Activated CD8-positive, alpha-beta memory T cell treated with anti-CD3 and anti-CD28 coated beads, Interleukin-2, amount 50 U/mL, for 4 hours (primary cell): ENCODE measurements at places on chromosomes 5 and 9.

DNA sequence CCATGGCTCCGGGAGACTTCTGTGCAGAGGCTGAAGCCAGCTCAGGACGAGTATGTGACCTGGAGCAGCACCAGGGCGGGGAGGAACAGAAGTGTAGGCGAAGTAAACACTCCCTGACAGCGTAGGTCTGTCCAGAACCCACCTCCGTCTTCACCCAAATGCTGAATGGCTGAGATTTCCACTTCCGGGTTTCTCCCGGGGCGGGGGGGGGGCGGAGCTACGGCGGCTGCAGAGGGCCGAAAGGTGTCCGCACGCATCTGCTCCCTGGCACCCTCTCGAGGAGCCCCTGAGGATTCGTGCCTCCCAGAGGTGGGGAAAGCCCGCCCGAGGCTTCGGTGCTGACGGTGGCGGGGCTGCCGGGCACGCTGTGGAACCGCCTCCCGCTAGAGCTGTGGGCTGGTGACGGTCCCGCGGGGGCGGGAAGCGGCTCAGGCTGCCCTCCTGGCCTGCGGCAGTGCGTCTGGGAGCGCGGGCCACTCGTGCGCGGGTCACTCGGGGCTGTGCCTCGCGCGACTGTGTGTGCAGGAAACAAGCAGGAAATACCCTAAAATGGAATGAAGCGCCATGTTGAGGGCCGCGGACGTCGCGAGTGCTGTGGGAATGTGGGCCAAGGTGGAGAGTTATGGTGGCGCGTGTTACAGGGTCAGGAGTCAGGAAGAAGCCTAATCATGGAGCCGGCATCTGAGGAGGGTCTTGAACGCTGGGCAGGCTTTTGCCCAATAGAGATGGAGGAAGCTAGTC, 1425.4 kb downstream of the FOXD4L5 start:
- peak; percentile 28 for DNase-seq

DNA sequence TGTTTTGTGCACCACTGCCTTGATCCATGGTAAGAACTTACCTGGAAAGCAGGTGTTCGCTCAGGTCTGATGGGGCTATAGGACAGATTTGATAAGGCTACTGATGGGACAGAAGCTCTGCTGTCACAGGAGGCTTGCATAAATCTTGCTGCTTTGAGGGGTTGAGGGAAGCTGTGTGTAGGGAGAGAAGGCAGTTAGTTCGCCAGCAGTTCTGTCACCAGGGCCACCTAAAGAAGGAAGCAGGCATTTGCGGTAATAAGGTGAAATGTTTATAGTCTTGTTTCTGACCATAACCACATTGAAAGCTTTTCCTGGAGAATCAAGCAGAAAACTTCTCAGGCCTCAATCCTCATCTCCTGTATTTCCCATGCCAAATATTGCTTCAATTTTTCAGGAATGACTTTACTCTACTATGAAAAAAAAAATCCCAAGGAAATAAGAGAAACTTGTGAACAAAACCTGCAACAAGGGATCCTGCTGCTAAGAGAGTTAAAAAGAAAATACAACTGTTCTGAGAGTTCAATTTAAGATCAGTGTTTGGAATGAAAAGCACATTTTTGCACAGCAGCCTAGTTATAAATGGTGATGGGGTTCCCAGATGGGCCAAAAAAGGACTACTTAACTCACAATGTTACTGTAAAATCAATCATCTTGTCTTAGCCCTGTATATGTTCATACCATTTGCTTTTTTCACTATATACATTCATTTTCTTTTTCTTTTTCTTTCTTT, 122.0 kb upstream of the RANBP3L start:
- DNase-seq: no peak

DNA sequence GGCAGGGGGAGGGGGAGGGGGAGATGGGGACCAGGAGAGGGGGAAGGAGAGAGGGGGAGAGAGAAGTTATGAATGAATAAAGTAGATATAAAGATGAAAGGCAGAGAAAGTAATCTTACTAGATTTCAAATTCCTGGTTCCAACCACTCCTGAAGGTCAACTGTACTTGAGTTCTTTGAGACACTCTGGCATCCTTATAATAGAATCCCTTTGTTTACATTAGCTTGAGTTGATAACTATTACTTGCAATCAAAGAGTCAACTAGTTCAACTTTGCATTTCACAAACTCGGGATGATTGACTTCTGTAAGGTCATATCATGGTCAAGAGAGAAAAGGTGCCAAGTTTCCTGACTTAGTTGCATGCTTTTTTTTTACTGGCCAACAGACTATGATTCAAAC, 42.2 kb downstream of the BAAT start:
- no peak for DNase-seq

GRCh38 chr9:1353291-1353690, 303.1 kb downstream of the DMRT2 start:
- DNase-seq: no peak

GRCh38 chr5:73757416-73757815, 131.4 kb downstream of the ARHGEF28 start:
- DNase-seq: no peak

GRCh38 chr5:79225026-79225425, 10.9 kb upstream of the JMY start:
- DNase-seq: no peak

DNA sequence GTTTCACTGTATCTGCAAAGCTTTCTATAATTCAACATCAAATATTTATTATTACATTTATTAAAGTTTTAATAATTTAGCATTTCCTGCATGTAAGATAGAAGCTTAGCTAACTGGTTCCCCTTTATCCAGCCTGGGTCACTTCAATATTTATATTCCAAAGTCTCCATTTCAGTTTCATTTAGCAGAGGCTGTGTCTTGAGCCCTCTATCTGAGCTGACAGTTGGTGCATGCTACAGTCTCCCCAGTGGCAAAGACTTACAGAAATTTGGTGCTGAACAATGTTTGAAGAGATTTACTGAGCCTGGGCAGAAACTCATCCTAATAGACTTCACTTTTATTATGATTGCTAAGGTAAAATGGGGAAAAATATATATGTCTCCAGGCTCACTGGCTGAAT, 279.1 kb downstream of the TRIM32 start:
- DNase-seq: no peak

GRCh38 chr9:5892456-5893133, 1.9 kb downstream of the MLANA start:
- DNase-seq: no peak

DNA sequence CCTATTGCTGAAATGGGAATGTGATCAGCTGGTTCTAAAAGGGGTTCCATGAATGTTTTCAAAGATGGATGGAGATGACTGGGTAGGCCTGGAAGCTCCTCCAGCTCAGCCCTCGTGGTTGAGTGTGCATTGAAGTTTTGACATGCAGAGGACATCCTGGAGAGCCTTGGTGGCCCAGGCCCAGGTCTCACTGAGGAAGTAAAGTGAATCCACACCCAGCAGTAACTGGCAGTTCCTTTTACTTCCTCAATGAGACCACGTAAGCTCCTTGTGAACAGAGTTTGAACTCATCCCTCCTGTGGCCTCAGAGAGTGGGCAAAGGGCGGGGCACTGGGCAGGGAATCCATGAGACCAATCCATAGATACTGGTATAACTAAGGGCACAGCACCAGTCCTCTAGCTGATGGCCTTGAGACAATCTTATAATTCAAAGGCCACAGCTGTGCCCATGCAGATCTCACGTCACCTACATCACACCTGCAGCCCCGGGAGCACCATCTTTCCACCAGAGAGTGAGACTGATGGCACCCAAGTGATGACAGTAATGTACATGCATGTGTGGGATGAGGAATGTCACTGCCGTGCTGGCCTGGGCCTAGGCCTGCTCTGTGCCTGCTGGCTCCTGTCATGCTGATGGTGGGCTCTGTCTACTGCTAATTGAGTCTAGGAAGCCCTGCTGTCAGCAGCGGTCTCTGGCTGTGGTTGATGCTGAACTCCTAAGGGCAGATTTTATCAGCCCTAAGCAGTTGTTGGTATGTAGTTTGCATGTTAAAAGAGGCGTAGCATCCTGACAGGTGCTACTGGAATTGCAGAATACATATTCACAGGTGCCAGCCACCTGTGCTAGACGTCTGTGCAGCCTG, 257.8 kb downstream of the FSTL4 start:
- no peak for DNase-seq

DNA sequence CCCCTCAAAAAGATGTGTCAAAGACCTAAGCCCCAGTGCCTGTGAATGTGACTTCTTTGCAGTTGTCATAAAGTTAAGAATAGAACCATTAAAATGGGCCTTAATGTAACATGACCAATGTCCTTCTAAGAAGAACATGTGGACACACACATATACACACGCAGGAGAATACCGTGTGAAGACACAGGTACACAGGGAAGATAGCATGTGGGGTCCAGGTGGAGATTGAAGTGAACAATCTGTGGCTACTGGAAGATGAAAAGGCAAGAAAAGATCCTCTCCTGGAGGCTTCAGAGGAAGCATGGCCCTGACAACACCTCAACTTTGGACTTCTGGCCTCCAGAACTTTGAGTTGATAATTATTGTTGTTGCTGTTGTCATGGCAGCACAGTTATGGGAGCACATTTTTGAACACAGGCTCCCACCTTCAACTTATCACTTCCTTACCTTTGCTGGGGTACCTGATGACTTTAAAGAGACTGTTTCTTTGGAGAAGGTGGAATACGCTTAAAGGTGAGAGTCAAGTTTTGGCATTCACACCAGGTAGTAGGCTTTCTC, 123.5 kb upstream of the ADCY2 start:
- no peak for DNase-seq

- DNase-seq: no peak
These were observed 17.8 kb upstream of the CCNJL start for GRCh38 chr5:160330212-160330611.

- no peak for DNase-seq
These were observed 21.1 kb downstream of the SPOCK1 start for GRCh38 chr5:137478043-137478442.

GRCh38 chr5:121870489-121870888, 18.8 kb downstream of the FTMT start:
- DNase-seq: no peak

GRCh38 chr9:122331523-122331927, 39.3 kb upstream of the PTGS1 start:
- no peak for DNase-seq

GRCh38 chr5:178182158-178182876, 4.9 kb downstream of the GMCL2 start:
- no peak for DNase-seq

DNA sequence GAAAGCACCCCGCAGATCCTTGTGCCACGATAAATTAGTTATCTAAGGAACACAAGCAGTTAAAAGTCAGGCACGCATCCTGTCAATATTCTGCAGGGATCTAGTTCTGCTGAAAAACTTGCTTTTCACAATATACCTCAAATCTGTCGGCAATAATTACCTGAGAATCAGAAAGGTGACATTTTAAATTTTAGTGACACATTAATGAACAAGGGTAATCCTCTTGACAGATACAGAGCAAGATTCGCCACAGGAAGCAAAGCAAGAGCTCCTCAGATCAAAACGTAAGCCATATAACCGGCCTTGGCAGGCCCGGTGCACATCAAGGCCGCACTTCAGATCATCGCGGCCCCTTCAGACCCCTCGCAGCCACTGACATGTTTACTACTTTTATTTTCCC, 185.7 kb downstream of the ATPSCKMT start:
- no peak for DNase-seq

- peak; percentile 78 for DNase-seq
These were observed 35.8 kb downstream of the PIK3R1 start for GRCh38 chr5:68251386-68251785.

GRCh38 chr5:155270725-155271124, 257.2 kb downstream of the KIF4B start:
- DNase-seq: no peak

GRCh38 chr5:36421256-36421655, 119.6 kb upstream of the RANBP3L start:
- no peak for DNase-seq

- no peak for DNase-seq
These were observed 761.2 kb downstream of the TAF11L14 start for GRCh38 chr5:18395126-18396110.

DNA sequence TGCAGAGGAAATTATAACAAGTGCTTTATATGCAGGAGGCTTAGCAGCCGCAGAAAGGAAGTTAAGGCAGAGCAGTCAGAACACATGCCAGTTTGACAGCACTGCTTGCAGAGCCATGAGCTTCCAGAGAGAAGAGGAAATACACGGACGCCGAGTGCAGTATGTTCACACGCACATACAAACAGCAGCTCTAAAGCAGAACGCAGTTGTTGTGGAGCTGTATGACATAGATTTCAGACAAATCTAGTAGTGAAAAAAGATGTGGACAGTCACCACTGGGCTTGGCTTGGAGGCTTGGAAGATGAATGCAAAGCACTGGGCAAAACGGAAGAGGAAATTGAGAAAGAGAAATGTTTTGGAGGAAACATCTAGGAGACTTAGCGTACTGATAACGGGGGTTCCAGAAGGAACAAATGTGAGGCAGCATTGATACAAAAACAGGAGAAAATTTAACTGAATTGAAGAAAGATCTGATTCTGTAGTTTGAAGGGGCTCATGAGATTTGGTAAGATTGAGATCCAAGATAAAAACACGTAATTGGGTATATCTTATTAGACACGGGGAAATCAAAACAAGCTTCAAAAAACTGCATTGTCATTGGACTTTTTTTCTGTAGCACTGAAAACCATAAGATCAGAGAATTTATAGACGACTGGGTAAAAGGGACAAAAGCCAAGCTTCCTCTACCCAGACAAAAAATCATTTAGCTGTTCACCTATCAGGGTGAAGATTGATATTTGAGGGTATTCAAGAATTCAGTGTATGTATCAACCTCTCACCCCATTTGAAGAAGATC, 19.6 kb upstream of the ROPN1L start:
- DNase-seq: no peak

GRCh38 chr9:588981-589380, 252.5 kb upstream of the DMRT1 start:
- no peak for DNase-seq

- DNase-seq: no peak
These were observed 70.6 kb upstream of the ZNF622 start for GRCh38 chr5:16536246-16536645.

DNA sequence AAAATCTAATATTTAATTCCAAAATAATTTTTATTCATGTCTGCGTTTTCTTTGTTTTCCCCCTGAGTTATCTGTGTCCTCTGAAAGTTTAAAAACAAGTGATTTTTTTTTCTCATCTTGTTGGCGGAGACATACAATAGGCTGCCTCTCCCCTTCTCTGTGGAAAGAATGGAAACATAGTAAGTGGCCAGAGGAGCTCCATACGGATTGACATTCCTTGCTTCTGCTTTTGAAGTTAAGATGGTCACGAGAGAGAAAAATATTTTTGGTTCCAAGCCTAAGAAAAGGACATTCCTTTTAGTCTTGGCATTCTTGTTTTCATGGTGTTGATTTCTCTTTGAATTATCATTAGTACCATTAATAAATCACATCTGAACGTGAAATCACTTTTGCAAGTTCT, 28.3 kb downstream of the ZNF462 start:
- no peak for DNase-seq

GRCh38 chr5:174693697-174694385, 30.5 kb upstream of the MSX2 start:
- no peak for DNase-seq

DNA sequence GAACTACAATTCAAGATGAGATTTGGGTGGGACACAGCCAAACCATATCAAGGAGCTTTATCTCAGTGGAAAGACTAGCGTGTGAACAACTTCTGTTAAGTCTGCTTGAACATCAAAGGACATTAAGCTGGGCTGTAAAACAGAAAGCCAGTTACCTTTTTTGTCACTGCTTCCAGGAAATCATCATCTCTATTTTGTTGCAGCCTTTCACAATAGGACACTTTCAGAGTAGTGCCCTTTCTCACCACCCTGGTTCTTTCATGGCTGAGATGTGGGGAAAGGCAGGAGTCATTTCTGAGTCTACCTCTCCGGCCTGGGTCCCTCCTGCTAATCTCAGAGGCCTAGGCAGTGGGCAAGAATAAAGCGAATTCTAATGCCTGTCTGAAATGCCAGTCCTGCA, 96.2 kb upstream of the PPP1R2B start:
- no peak for DNase-seq

GRCh38 chr5:637581-638450, 25.7 kb downstream of the CEP72 start:
- no peak for DNase-seq
